ENCODE measurements at places on chromosomes 5 and 9.

DNA sequence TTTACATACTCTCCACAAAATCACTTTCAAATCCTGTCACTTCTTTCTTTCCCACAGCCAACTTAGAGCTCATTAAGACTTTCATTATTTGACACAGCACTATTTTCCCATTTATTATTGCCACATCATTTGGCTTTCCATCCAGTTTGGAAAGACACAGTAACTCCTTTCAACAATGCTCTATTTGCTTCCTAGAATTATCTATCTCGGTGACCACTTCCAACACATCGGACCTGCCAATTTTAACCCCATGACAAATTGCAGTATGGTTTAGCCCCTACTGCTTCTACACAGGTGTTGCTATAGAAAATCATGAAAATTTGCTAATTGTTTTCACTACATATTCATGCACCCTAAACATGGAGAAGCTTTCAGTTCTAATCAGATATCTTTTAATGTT is 190.6 kb upstream of the COX7C start:
- no peak for DNase-seq

- DNase-seq: no peak
These were observed 95.7 kb downstream of the ARL15 start for GRCh38 chr5:54214722-54215121.

- no peak for DNase-seq
These were observed 219.0 kb downstream of the SREK1 start for GRCh38 chr5:66363097-66363496.

DNA sequence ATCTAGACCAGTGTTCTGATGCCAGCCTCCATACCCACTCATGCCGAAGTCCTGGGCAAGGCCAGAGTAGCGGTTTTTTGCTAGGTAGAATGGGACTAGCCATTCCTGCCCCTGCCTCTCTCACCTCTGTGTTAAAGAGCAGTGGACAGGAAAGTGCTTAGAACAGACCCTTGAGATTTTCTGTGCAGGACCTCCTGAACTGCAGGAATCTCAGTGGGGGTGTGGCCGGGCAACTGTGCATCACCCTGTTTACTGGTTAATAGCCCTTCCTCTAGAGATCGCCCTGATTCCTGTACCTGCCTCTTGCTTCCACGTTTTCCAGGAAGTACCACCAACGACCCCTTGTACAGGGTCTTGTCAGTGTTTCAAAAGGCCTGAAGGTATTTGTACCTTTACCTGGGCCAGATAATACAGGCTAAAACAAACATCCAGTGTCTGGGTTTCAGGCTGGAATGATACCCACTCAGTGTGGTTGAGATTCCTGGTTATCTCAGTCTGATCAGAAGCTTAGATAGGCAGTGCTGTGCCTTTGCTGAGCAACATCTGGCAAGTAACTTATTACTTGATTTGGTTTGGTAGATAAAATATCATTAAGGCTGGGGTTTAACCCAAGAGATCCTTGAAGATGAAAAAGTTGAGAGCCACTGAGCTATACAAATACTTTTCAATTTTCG is 65.9 kb downstream of the RGS3 start:
- DNase-seq: no peak

DNA sequence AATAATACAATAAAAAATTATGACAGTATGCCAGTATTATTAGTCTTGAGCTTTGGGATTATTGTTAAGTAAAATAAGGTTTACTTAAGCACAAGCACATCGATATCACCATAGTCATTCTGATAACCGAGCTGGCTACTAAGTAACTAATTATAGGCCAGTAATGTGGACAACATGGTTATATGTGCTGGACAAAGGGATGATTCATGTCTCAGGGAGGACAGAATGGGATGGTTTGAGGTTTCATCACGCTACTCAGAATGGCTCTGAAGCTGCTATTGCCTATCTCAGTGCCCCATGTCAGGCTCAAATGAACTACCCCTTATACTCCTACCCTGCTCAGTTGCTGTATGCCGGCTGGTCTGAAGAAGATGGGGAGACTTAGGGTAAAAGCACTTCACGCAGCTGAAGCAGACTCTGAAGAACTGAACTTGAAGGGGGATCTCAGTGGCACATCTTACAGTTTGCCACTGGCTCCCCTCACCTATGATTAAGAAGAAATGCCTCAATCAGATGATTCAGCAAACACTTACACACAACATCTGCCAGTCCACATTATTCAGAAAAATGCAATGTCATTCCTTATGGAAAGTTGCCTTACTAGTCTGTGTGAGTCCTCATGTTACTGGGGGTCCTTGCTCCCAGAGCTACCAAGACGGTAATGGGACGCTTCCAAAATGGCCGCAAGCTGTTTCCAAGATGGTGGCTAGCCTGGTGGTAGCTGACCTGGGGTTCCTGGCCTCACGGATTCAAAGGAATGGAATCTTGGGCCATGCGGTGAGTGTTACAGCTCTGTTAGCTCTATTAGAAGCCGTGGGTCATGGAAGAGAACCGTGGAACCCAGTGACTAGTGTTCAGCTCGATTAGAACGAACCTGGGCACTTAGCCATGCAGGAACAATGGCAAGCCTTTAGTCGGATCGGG is 1098.6 kb downstream of the TAF11L14 start:
- no peak for DNase-seq

- DNase-seq: no peak
These were observed 286.3 kb downstream of the PDE4D start for GRCh38 chr5:59607138-59607765.

DNA sequence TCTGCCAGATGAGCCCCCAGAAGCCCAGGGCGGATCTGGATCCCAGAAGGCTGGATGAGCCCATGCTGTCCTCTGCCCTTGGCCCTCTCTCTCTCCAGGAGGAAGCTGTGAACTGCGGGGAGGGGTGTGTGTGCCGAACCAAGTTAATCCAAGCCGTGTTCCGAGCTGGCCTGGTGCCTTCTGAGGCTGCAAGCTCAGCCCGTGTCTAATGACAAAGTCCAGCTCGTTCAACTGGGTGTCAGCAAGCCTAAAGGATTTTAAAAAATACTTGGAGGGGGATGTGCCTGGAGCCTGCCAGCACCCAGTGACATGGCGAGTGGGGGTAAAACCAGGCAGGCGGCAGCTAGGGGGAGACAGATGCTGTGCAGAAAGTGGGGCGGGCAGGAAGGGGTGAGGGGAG is 8.0 kb downstream of the STC2 start:
- DNase-seq: no peak

DNA sequence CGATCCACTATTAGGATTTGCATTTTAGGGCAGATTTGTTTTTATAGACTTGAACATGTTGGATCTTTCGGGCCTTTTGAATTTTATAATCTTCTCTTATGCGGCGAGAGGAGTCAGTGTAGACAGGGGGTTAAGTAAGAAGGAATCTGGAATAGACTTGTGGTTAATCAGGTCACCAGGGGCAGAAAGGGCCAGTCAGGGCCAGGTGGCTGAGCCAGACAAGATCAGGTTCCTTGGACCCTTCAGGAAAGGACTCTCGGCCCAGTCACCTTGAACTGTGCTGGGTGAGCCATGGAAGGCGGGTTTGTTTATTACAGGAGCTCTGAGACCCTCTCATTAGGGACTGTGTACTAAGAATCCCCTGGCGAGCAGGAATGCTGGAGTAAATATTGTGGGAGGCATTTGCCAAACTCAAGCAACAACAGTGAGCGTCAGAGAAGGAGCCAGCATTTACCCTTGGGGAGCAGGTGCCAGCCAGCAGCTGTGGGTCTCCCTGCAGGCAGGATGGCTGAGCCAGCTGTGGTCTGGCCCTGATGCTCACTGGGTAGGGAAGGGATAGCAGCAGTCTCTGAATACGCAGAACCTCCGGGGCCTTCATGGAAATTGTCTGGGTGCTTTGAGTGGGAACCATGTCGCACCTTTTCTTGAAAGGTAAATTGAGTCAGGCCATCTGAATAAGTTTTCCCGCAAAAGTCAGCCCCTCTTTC is 79.2 kb downstream of the UBE2QL1 start:
- DNase-seq: no peak

DNA sequence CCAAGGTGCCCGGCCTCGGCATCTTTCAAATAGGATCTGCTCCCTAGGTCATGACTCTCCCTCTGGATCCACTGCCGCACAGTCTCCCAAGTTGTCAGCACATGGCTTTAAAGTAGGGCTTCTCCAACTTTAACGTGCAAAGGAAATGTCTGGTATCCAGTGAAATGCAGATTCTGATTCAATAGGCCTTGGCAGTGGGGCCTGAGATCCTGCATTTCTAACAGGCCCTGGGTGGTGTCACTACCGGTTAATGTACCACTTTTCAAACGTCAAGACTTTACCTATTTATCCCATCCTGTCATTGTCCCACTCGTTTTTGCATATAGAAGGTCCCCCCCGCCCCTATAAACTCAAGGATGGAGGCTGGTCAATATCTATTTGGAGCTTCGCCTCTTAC is 137.6 kb upstream of the ZNF618 start:
- DNase-seq: peak; percentile 11

DNA sequence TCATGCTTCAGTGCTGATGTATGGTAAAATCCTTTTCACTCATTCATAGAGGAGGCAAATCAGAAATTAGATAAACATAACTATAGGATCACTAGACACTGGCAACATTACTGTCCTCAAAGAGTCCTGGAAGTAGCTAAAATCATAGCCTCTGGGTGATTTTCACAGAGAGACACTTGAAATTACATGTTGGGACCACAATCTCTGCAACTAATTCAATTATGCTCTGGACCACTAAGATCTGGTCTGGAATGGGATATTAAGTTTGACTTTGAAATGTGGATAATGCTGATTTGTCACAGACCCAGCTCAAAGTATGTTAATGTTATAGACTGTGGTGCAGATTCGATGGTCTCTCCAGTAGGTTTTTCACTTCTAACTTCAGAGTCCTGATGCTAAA is 214.6 kb upstream of the CCNH start:
- DNase-seq: peak; percentile 8

DNA sequence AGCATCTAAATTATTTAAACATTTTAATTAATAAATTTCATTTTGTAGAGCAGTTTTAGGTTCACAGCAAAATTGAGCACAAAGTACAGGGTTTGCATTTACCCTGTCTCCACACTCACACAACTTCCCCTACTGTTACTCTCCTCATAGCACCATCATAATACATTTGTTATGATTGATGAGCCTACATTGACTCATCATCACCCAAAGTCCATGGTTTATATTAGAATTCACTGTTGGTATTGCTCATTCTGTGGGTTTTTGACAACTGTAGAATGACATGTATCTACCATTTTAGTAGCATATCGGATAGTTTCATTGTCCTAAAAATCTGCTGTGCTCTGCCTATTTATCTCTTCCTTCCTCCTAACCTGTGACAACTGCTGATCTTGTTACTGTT is 411.1 kb upstream of the MPDZ start:
- no peak for DNase-seq

DNA sequence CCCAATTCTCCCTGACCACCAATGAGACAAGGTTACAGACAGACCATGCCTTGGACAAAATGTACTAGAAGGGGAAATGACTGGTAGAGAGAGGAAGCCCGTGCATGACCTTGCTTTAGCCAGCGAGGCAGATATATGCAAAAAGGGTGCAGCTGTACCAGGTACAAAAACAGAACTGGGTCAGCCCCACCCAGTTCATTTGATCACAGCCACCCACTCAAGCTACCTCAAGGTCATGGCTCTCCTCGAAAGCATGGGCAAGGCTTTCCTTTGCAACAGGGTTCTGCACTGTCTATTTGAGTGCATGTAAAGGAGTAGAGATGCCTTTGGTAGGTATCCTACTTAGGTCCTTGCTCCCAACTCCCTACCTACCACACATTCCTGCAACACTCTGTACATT is 33.3 kb downstream of the TLE1 start:
- DNase-seq: peak; percentile 50

- no peak for DNase-seq
These were observed 398 bp upstream of the BASP1 start for GRCh38 chr5:17216974-17217492.

DNA sequence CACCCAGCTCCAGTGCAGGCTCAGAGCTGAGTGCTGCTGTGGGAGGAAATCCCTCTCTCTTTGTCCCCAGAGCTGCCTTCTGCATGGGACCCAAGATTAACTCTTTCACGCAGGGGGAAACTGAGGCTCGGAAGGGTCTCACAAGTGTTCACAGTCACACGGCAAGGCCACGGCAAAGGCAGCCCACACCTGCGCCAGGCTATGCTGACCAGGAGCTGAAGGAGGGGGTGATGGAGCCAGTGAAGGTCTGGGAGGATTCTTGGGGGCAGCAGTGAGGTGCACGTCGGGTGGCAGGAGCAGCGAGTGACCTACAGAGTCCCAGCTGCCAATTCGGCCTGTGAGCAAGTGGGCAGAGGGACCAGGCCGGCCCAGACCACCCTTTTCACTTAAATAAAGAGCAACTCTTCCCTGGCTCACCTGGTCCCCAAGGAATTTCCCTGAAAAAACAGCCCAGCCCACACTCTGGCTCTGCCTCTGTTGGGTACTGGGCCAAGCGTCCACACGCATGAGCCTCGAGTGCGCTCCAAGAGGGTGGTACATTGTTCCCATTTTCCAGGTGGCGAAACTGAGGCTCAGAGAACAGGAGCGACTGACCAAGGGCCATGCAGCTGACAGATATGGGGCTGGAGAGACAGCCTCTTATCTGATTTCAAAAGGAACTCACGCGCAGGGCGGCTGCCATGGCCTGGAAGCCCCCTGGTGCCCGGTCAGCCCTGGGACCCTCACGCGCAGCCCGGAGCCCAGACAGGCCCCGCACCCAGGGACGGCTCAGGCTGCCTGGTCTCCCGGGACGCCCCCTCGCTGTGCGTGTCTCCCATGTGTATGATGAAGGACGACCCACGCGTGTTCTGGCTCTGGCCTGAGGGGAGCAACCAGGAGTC is 28.2 kb downstream of the SARDH start:
- no peak for DNase-seq

- DNase-seq: peak; percentile 91
These were observed 796 bp upstream of the GADD45G start for GRCh38 chr9:89603767-89604665.

DNA sequence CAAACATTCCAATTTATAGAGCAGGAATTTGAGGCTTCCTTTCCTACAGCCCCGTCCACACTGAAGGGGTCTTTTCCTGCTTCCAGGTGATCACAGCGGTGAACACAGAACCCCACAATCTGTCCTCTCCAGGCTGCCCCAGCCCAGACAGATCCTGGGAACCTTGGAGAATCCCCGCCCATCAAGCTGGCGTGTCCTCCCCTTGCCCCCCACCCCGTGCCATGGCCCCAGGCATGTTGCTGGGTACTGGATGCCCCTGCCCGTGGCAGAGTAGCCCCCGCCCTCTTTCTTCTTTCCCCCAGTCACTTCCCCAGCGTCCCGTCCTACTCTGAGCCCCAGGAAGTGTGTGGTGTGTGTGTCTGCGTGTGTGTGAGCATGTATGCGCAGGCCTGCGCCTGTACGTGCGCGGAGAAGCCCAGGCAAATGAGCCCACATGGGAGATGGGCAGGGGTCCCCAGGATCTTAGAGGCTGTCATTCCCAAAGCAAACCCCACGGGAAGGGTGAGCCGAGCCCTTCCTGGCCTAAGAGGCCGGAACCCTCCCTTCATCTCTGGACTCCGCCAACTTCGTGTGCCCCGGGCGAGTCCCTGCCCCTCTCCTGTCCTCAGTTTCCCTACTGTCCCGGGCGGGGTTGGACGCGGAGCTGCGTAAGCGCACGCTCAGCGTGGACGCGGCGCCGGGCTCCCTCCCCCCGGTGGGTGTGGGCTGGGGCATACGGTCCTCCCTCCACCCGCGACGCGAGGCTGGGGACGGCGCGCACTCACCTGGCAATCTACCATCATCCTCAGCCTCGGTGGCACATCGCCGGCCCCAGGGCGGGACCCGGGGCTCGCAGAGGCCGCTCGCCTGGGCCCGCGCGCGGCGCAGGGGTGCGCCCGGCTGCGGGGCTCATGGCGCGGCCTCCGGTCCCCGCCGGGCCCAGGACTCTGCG is 15.2 kb downstream of the GBGT1 start:
- DNase-seq: no peak

Measured in NCI-H526 (cell line).